Cortex of kidney (tissue), 1 donor: ENCODE measurements at places on chromosomes 2 and 18.

DNA sequence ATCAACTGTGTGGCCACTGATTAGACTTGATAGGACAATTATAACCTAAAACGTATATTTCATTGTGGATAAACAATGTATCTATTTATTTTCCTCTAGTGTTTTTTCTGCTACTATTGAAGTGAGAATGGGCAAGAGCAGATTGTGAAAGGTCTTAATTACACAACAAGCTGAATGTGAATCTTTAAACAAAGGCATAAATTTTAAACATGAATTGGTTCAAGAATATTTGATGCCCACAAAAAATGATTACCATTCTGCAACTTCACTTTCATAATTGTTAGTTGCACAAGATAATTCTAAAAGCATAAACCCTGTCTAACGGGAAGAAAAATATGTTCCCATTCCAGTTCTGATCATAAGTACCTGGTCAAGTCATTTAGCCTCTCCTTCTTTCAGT is 285.6 kb downstream of the GULP1 start:
- no peak for DNase-seq

DNA sequence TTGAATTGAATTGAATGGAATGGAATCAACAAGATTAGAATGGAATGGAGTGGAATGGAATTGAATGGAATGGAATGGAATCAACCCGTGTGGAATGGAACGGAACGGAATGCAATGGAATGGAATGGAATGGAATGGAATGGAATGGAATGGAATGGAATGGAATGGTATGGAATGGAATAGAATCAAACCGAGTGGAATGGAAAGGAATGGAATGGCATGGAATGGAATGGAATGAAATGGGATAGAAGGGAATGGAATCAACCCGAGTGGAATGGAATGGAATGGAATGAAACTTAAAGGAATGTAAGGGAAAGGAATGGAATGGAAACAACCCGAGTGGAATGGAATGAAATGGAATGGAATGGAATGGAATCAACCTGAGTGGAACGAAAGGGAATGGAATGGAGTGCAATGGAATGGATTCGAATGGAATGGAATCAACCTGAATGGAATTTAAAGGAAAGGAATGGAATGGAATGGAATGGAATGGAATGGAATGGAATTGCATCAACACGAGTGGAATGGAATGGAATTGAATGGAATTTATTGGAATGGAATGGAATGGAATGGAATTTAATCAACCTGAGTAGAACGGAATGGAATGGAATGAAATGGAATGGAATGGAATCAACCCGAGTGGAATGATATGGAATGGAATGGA is 1146.6 kb downstream of the RPIA start:
- no peak for DNase-seq

GRCh38 chr2:209872675-209873074 is 101.0 kb downstream of the UNC80 start:
- DNase-seq: no peak

- DNase-seq: no peak
Observed at GRCh38 chr18:40687399-40687798, 1267.6 kb upstream of the PIK3C3 start.

DNA sequence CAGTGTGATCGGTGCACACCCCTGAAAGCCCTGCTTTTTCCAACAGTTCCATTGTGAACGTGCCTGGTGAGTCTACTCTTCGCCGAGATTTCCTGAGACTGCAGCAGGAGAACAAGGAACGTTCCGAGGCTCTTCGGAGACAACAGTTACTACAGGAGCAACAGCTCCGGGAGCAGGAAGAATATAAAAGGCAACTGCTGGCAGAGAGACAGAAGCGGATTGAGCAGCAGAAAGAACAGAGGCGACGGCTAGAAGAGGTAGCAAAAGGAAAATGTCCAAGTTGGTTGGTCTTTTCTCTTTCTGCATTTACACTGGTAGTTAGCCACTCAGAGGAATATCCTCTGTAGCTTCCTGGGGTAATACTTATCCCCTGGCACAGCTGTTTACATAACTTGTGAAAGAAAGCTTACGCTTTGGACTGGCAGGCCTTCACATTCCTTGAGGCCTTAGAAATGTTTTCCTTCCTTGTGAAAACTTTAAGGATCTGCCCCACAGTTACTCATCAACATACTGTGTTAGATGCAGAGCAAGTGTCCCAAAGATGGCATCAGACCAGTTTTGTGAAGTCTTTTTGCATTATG is 146.6 kb downstream of the MAP4K4 start:
- DNase-seq: no peak

GRCh38 chr2:112850588-112850987 is 14.0 kb upstream of the IL1B start:
- DNase-seq: no peak

- DNase-seq: no peak
Observed at GRCh38 chr18:38980420-38980819, 1414.8 kb upstream of the CELF4 start.

DNA sequence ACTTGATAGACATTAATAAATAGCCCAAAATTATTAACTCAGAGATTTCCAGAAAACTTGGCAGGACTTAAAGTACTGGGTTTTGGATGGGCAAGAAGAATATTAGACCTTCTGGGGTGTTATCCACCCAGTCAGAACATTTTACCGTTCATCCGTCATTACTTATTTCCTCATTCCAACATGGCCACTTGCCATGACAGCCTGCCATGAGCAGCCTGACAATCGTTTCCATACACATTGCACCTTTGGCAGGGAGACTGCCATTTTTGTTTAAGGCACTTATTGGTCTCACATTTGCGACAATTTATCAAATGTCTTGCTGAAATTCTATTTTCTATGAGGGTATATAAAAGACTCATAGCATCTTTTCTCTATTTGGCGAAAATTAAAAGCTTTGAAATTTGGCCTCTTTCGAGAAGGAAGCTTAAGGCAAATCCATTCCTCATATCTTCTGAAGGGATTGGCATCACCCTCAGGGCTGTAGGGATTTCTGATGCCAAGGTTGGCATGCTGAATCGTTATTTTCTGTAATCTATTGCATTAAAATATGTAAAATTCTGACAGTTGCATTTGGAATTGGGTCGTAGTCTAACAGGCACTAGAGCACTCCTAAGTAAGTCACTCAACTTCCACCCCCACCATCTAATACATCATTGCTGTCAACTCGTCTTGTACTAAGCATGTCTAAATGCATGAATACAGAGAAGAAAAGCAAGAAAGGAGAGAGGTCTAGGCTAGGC is 406.3 kb upstream of the PIK3C3 start:
- no peak for DNase-seq

GRCh38 chr2:233679196-233679595 is 2.5 kb upstream of the UGT1A7 start:
- DNase-seq: no peak

DNA sequence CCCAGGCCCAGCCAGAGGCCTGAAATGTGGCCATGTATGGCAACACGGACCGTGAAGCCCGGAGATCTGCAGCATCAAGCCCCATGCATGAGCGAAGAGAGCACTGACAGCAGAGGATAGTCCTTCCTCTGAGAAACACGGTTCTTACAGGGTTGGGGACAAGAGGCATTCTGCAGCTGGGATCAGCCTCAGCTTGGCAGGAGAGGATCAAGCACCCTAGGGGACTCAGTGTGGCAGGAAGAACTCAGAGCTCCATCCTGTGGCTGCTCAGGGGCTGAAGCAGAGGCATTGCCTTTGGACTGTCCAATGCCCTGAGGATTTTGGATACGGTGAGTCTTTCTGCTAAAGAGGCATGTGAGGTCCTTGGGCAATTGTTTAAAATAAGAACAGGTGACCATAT is 368.7 kb downstream of the ZNF516 start:
- no peak for DNase-seq

DNA sequence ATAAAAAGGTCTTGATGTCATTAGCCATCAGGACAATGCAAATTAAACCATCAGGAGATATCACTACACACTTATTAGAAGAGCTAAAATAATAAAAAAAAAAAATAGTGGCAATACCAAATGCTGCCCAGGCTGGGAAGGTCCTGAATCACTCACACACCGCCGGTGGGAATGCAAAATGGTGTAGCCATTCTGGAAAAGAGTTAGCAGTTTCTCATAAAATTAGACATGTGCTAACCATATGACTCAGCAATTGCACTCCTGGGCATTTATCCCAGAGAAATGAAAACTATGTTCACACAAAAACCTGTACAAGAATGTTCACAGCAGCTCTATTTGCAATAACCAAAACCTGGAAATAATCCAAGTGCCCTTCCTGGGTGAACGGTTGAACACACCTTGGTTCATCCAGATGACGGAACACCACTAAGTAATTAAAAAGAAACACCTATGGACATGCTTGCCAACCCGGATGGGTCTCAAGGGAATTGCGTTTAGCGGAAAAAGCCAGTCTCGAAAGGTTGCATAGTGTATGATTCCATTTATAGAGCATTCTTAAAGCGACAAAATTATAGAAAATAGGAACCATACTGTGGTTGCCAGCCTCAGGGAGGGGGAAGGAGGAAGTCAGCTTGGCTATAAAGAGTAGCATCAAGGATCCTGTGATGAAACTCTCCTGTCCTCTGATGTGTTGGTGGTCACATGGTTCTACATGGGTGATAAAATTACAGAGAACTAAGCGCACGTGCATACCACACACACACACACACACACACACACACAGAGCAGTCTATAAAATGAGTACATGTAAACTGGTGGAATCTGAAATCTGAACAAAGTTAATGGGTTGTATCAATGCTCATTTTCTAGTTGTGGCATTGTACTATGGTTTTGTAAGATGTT is 4.6 kb downstream of the MBP start:
- DNase-seq: no peak
